ENCODE measurements at places on chromosomes 3 and 15. TPM values are rescaled to one million over a fixed set of nuclear protein-coding genes. Genes with fewer than 3 reads are reported as not detected.

DNA sequence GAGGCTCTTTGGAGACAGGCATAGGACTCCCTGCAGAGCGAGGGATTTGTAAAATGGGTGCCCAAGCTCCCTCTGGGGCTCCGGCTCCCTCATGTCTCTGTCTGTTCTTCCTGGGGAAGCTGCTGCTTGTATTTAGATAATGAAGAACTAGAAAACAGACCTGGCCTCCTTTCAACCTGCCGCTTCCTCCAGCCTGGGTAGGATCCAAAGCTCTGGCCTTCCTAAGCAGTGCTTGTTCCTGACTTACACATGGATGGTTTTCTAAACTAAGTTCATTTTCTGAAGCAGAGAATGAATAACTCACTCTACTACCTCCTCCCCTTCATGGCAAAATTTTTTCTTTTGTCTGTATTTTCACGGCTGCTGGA lies 36.9 kb upstream of the MYZAP start:
- DNase-seq: no peak

GRCh38 chr3:32381922-32382321 lies 9.7 kb upstream of the CMTM7 start:
- DNase-seq: no peak

The ZKSCAN7 gene
- 16.5 TPM for total RNA-seq

The CCR1 gene
- 5.2 TPM for total RNA-seq

GRCh38 chr15:40233727-40234577 lies 4.9 kb upstream of the PAK6 start:
- DNase-seq: no peak

The CHRFAM7A gene
- total RNA-seq: 9.0 TPM

The GATM gene
- 142 TPM for total RNA-seq

The CYP1A1 gene
- total RNA-seq: 0.33 TPM

The CPLX3 gene
- total RNA-seq: 0.20 TPM

The GPR149 gene
- total RNA-seq: 12.7 TPM

DNA sequence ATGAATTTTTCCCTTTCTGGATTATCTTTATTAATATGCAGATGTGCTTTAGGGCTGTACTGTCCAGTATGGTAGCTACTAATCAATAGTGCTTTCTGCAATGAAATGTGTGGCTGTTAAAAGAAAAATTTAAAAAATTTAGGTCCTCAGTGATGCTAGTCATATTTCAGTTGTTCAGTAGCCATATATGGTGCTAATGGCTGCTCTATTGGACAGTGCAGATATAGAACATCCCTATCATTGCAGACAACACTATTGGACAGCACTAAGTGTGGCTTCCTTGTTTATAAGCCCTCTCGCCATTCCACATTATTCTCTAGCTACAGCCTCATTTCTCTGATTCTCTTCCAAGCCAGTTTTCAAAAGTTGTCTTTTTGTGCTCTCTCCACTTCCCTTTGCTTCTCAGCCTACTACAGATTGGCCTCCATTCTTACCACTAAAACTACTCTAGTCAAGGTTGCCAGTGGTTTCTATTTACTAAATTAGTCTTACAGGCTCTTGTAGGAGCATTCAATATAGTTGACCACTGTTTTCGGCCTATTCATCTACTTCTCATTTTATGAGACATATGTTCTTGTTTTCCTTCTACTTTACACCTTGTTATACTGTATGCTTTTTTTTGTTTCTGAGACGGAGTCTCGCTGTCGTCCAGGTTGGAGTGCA lies 9.5 kb downstream of the MAPK6 start:
- DNase-seq: no peak

The NOX5 gene
- total RNA-seq: 0.22 TPM

DNA sequence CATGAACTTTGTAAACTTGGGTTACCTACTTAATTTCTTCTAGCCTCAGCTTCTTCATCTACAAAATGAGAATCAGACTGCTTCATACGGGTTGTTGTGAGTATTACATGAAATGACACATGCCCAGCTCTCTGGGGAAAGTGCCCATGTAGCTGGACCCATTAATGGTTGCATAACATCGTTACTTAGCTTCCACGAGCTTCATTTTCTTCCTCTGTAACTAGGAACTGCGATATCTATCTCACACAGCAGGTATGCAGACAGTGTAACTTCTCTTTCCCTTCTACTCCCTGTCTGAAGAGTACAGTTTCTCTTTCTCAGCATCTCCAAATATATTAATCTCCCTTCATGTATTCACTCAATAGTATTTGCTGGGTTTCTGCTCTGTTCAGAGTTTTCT lies 37.9 kb upstream of the DLG1 start:
- DNase-seq: no peak
